ENCODE measurements at places on chromosomes 7 and 10. TPM values are rescaled to one million over a fixed set of nuclear protein-coding genes. Genes with fewer than 3 reads are reported as not detected.
A peak's percentile ranks its signal among the peaks of the same experiment; 100 is the strongest.

DNA sequence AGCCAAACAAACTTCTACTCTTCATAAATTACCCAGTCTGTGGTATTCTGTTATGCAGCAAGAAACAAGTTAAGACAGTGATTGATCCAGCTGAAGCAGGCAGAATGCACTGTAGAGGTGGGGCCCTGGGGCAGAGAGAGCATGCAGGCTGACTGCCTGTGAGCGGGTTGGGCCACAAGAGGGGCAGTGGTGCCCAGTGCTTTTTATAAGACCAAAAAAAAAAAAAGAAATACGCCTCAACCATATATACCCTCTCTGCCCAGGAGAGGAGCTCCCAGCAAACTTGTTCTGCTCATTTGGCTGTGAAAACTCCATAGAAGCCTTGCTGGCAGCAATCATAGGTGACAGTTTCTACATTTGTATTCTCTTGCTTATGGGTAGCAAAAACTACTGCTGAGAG, 104.7 kb downstream of the SORBS1 start:
- DNase-seq = no peak

DNA sequence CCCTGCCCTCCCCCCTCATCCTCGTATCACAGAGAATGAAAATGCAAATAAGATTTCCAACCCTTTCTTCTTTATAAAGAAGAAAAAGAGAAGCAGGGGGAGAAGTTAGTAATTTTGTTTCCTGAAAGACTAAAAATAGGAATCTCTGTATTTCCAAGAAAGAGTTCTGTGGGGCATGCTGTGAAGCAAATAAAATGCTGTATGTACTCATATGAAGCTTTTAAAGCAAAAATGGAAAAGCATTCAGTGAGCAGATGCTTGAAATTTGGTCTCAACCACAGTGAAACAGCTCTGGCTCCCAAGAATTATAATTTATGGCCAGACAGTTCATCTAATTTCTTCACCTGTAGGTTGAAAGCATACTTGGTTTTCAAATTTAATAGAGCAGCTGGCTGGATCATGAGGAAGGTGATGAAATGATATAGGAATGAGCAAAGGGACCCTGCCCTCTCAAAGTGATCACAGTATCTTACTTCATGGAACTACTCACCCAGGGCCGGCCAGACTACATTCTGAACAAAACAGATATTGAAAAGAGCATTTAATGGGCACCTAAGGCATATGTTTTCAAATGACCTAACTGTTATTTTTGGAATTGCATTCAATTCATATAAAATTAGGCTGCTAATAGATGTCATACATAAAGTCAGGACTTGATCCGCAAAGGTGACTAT, 31.4 kb downstream of the SVIL start:
- DNase-seq = peak; percentile 77

GRCh38 chr7:158740013-158740656, 35.5 kb upstream of the NCAPG2 start:
- peak; percentile 94 for DNase-seq

DNA sequence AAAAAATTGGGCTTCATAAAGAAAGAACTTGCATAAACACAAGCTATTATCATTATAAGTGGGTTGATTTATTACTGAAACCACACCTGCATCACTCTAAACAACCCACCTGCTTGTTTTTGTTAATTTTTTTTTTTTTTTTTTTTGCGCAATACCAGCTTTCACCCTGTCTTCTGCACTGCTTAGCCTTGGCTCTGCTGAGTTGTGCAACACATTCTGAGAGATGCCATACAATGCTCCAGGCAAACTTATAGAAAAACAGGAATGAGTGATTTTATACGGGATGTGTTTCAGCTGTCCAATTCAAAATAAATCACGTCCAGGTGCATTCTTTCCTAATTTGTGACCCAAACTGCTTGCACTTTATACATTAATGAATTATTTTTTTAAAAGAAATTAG, 923.6 kb downstream of the GATA3 start:
- DNase-seq = no peak

DNA sequence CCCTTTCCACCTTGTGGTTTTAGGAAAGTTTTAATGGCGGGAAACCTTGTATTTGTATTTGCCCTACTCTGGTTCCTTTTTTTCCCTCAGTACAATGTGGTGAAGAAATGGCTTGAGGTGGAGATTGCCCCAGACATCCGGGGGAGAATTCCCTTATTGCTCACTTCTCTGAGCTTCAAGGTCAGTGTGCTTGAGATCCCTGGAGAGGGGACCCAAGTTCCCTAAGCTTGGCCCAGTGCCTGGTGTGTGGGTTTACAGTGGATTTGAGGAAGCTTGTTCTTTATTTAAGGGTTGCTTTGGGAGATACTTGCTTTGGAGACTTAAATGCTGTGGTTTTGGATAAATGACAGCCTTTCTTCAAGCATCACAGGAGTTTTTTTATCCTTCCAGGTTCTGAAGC, 18.3 kb downstream of the CALHM2 start:
- DNase-seq = peak; percentile 89

The BICC1 gene
- total RNA-seq = 254 TPM

The LBX1 gene
- total RNA-seq = not detected

DNA sequence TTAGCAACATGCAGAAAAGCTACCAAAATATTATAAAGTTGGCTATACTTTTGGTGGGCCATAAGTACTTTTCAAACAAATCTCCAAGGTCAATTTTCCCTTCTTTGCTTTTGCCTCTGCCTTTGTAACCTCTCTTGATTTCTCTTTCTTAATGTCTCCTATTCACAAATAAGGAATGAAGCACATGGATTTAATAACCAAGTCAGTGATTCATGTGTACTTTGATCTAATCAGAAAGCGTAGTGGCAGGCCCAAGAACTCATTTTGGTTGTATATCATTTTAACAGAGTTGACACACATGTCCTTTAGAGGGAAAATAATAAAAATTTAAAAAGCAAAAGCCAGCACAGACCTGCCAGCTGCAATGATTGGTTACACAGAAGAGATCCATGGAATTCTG, 93.7 kb downstream of the FZD1 start:
- no peak for DNase-seq

GRCh38 chr7:10257438-10257837, 716.2 kb upstream of the PHF14 start:
- no peak for DNase-seq

GRCh38 chr7:133863362-133864061, 263.6 kb upstream of the LRGUK start:
- DNase-seq = no peak

The VWDE gene
- total RNA-seq = under 0.01 TPM

The ATXN7L1 gene
- total RNA-seq = 8.8 TPM

DNA sequence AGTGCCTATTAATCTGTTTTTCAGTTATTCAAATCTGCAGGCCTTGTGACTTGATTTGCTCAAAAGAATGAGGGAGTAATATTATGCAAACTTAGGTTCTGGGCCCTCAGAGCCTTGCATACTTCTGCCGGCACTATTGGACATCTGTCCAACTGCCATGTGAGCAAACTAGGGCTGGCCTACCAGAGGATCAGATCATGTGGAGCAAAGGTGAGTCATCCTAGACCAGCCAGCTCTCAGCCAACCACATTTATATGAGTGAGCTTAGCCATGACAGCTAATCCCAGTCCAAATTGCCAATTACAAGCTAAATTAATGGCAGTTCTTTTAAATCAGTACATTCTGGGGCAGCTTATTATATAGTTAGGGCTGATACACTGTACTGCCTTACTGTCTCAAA, 69.6 kb downstream of the SDHAF3 start:
- DNase-seq = no peak

- no peak for DNase-seq
Observed at GRCh38 chr10:57579926-57580325, 687.8 kb downstream of the IPMK start.

The FOXP2 gene
- 3.8 TPM for total RNA-seq

DNA sequence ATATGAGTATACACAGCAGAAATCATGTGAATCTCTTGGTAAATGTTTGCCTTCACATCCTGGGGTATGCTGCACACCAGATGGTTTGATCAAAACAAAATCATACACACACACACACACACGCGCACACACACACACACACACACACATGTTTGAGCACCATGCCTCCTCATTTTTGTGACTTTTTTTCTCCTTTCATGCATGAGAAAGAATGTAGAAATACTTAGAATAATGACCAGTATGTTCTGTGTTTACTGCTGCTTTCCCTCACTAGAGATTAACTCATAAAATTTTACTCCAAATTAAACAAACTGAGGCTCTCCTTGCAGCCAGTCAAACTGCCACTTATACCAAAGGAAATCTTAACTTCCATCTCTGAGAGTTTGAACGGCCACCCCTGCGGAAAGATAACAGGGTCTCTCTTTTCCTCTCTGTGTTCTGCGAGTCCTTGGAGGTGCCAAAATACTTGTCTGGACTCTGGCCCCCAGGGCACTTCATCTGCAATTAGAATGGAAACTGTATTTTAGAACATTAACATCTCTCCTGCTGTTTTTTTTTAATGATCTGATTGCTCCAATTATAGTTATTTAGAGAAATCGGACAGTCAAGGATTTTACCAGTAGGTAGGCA, 320.8 kb upstream of the NFE2L3 start:
- no peak for DNase-seq

DNA sequence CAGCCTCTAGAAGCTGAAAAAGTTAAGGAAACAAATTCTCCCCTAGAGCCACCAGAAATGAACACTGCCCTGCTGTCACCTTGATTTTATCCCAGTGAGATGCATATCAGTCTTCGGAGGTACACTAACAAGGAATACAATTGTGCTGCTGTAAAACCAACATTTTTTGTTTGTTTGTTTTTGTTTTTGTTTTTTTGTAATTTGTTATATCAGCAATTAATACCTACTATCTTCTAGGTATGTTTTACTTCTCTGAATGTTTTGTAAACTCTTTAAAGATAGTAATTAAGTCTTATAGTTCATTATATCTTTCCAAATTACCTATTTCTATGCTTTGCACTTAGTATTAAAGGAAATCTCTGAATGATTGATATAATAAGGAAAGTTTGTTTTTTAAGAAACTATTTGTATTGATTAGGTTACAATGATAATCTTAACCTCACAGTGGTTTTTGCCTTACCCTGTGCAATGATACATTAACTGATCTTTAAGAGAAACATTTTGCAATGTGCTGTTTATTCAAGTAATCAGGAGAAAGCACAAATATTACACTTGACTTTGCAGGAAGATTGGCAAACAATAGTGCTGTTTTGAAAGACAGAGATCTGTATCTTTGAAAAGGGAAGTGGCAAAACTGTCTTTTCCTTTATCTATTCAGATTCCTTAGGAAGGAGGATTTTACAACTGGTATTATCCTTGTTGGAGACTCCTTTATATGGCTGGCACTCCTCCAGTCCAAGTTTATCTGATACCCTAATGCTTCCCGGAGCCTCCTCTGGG, 11.3 kb upstream of the HGF start:
- DNase-seq = no peak

DNA sequence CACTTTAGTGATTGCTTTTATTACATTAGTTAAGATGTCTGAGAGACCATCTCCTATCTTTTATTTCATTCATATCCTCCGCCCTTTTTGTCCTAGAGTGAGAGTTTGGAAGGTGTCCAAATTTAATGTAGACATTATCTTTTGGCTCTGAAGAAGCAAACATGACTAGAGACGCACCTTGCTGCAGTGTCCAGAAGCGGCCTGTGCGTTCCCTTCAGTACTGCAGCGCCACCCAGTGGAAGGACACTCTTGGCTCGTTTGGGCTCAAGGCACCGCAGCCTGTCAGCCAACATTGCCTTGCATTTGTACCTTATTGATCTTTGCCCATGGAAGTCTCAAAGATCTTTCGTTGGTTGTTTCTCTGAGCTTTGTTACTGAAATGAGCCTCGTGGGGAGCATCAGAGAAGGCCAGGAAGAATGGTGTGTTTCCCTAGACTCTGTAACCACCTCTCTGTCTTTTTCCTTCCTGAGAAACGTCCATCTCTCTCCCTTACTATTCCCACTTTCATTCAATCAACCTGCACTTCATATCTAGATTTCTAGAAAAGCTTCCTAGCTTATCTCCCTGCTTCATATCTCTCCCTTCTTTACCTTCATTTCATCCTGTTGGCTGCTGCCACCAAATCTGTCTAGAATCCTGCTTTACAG, 10.4 kb upstream of the CLCN1 start:
- DNase-seq = peak; percentile 79

The NME8 gene
- not detected for total RNA-seq

GRCh38 chr10:93138113-93138870, 64.6 kb downstream of the CYP26A1 start:
- DNase-seq = peak; percentile 76

- no peak for DNase-seq
Observed at GRCh38 chr7:48168159-48168558, 3.1 kb upstream of the ABCA13 start.

DNA sequence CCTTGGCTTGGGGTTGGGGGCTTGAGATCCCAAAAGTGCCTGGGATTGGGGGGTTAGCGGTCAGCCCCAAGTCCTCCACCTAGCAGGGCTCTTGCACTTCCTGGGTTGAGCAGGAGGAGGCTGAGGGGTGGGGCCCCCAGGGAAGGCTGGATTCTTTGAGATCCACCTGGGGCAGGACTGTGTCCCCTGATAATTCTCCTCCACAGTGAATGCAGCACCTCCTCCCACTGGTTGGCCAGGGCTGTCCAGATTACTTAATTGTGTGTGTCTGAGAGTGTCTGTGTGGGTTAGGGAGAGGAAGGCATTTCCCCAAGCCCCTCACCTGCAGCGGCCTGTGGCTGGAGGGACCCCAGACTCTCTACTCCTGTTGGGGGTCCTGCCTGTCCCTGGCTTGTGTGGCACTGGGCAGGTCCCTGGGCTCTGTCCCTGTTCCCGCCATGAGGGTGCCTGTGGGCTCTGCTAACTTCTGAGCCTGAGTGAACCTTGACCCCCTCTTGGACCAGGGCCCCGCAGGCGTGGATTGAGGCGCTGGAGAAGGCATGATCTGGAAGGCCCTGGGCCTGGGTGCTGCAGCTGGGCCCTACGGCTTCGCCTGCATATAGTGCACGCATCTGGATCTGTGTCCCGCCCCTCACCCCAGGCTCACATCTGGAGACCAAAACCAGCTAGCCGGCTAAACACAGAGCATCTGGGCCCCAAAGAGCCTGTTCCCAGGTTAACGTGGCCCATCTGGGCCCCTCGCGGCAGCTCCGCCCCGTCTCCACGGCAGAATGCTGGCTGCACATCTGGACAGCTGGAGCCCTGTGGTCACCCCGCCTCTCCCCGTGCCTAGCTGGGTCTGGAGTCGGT, 10.4 kb downstream of the TMEM270 start:
- peak; percentile 57 for DNase-seq

DNA sequence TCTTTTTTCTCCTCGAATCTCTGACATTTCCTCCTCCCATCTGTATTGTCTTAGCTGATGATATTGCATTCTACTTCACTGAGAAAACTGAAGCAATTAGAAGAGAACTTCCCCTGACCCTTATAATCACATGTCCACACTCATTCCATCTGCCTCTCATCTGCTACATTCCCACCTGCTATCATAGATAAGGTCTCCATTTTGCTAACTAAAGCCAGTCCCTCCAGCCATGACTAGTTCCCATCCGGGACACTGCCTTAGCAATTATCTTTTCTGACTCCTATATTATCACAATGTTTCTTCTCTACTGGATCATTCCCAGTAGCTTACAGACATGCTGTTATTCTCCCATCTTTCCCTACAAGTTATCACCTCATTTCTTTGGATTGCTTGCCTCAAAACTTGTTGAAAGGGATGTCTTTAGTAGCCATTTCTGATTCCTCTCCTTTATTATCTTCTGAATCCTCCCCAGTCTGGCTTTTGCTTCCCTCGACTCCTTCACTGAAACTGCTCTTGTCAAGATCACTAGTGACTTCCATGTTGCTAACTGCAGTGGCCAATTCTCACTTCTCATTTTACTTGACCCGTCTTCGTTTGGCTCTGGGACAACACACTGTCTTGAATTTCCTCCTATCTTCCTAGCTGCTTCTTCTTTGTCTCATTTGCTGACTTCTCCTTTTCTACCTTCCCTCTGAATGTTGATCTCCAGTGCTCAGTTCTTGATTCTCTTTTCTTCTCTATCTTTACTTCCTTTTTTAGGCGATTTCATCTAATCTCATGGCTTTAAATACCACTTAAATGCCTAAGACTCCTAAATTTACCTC, 35.9 kb downstream of the FZD1 start:
- DNase-seq = no peak

Data from osteoblast (primary cell).